Right renal cortex interstitium (tissue), 3 donors: ENCODE measurements at places on chromosomes 6 and 20. TPM values are rescaled to one million over a fixed set of nuclear protein-coding genes. Genes with fewer than 3 reads are reported as not detected.

DNA sequence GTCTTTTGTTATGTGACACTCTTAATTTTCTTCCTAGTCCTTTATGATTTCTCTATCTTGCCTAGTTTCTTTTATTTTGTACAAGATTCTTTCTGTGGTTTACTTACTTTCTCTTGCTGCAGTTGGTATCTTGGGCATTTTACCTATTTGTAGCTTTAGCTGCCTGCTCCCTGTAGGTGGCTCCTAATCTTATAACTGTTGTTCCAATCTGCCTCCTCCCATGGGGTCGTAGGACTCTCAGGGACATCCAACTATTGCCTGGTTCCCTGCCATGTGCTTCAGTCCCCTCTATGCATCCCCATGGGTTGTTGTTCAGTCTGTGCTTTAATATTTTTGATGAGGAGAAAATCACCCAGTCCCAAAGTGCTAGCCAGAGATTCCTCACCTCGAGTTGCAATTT lies 31.4 kb downstream of the RIN2 start:
- DNase-seq: no peak

- no peak for DNase-seq
These were observed 10.9 kb downstream of the PSMB1 start for GRCh38 chr6:170542031-170542719.

DNA sequence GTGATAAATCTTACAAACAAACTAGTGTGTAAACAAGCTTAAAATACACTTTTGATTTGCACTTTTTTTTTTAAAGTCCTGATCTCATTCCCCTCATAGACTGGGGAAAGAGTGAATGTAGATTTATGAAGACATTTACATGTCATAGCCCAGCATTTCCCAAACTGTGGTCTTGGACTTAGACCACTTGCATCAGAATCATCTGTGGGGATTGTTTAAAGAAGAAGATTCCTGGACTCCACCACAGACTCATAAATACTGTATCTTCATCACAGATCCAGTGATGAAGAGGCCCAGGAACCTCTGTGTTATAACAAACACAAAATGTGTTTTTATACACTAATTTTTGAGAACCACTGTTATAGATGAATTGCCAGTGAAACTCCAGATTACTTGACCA lies 99.5 kb downstream of the KCNQ5 start:
- no peak for DNase-seq

- DNase-seq: no peak
These were observed 77.2 kb downstream of the OR2B2 start for GRCh38 chr6:27834879-27835549.

- no peak for DNase-seq
These were observed 64.7 kb downstream of the KCNS1 start for GRCh38 chr20:45036044-45036755.

DNA sequence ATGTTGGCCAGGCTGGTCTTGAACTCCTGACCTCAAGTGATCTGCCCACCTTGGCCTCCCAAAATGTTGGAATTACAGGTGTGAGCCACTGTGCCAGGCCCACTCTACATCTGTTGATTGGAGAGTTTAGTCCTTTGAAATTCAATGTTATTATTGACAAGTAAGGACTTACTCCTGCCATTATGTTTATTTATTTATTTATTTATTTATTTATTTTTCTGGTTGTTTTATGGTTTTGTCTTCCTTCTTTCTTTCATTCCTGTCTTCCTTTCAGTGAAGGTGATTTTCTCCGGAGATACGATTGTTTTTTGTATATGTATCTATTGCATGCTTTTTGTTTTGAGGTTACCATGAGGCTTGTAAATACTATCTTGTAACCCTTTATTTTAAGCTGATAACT lies 602.6 kb downstream of the EPM2A start:
- DNase-seq: no peak

DNA sequence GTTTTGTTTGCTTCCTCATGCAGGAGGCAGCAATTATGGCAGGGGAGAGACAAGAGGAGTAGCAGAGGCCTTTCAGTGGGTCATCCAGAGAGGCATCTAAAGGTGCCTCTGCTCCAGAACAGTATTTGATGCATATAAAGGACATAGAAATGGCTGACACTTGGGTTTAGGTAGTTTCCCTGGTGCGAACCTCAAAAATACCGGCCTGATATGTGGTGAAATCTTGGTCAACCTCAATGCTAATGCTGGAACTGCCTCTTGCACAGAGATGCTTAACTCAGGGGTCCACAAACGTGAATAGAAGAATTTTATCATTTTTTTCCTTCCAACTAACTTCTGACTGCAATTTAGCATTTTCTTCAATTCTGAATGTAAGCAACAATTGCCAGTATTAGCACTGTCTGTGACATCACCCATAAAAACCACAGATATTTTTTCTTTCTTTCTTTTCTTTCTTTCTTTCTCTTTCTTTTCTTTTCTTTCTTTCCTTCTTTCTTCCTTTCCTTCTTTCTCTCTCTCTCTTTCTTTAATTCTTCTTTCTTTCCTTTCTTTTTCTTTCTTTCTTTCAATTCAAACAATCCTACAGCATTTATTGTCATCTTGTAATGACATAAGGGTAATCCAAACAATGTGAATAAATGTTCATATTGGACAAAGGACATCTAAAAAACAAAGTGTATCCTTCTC lies 180.0 kb upstream of the UST start:
- no peak for DNase-seq

DNA sequence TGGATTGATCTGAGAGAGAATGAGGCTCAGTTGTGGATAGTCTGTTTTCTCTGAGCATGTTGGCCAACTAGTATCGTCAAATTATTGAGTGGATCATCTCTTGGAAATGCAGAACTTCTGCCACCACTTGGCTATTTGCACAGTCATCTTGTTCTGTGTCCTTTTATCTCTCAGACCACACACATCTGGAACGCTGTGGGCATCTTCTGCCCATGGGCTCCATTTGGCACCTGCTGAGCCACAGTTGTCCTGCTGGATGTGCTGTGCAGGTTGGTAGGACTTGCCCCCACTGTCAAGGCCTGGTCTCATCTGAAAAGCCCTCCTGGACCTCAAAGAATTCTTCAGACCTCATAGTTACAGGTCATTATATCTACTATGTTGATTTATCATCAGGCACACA lies 16.7 kb upstream of the C20orf144 start:
- no peak for DNase-seq

GRCh38 chr6:28638787-28639430 lies 113.2 kb downstream of the GPX5 start:
- DNase-seq: no peak

DNA sequence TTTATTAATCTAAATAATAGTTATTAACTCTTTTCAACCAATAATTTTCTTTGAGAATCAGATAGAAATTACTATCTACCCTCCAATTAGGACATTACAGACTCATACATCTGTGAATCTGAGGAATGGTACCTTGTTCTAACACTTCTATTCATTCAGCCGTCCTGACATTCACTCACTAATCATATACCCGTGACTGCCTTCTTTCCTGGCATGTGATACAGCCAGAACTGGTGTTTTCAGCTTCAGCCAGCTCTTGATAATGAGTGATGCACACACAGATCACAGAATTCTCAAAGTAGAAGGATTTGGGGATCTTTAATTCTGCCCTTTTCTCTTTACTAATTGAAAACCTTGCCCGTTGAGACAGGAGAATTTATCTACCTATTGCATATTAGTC lies 499.9 kb downstream of the UTRN start:
- DNase-seq: no peak

- no peak for DNase-seq
These were observed 23.1 kb upstream of the GATA5 start for GRCh38 chr20:62498874-62499273.

DNA sequence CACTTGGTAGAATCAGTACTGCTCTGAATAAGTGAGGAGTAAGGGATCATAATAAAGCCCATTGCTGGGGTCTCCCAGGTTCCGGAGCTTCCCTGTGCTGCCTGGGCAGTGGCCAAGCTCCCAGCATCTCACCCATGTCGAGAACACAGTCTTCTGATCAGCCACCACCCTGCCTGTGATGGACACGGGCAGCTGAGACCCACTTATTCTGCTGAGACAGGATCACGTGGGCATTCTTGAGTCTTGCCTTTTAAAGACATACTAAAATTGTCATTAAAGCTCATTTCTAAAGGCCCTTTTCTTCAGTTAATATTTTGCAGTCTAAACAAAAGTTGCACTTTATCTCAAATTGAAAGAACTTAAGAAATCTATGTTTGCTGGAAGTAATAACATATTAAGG lies 42.7 kb upstream of the SLC22A2 start:
- no peak for DNase-seq

DNA sequence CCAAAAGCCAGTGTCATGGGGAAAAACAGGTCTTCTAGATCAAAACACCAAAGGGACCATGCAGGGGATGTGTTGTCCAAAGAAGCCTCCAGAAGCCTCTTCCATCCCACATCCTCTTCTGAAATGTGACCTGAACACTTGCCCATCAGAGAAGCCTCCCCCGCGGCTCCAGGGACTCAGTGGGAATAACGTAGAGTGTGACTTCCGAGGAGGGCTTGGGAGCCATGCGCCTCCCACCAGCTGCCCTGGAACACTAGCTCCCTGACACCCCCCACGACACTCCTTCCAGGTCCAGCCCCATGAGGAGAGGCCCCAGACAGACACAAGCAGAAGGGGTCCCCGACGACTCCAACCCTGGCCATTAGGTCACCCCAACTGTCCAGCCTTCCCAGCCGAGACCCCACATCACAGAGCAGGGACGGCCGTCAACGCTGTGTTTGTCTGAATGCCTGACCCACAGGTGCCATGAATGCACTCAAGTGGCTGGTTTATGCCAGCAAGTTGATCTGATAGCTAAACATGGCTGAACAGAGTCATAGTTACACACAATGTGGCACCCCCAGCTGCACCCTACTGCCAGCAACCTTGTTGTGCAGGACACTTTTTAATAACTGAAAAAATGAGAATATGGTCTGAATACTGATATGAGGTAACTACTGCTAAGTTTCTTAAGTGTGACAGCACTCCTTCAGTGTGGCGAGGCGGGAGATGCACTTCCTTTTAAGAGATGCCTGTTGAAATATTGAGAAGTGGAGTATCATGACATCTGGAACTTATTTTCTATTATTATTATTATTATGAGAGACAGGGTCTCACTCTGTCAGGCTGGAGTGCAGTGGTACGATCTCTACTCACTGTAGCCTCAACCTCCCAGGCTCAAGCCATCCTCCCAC lies 58.0 kb downstream of the GINS1 start:
- no peak for DNase-seq

GRCh38 chr6:62614442-62614841 lies 328.4 kb upstream of the KHDRBS2 start:
- no peak for DNase-seq

- DNase-seq: no peak
These were observed 390.1 kb upstream of the CITED2 start for GRCh38 chr6:139764498-139764986.

- no peak for DNase-seq
These were observed 98.7 kb downstream of the ZDHHC14 start for GRCh38 chr6:157479464-157480303.

GRCh38 chr6:119627908-119628669 lies 278.5 kb upstream of the MAN1A1 start:
- no peak for DNase-seq

GRCh38 chr20:62065674-62066338 lies at the start of gene TAF4:
Gene TAF4, minus strand, starts transcription at chr20:62065881. Its CDS starts 71 bp downstream, at chr20:62065810.
- DNase-seq: no peak

DNA sequence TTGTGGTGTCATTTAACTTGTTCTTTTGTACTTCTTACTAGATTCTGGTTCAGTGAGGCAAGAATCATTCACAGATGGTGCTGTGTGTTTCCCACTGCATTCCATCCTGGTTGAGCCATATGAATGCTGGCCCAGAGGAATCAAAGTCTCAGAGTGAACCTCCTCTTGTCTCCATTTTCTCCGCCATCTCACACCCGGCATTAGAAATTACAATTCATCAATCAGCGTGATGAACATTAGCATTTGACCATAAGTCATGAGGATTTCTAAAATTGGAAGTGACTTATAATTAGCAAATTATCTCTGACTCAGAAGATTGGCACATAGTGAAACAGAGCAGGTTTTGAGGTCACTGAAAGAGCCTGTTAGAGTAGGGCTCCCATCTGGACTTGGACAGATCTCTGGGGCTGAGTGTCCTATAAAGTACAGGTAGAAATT lies 25.2 kb downstream of the TNFAIP3 start:
- no peak for DNase-seq

GRCh38 chr6:84763003-84763885 lies 1.2 kb downstream of the TBX18 start:
- DNase-seq: no peak

- no peak for DNase-seq
These were observed 56.0 kb downstream of the ISM1 start for GRCh38 chr20:13276945-13277541.

Gene TUBB2B
- 124 TPM for polyA plus RNA-seq

Gene TNF
- polyA plus RNA-seq: 0.19 TPM

Gene COL11A2
- polyA plus RNA-seq: 4.9 TPM

Gene TRAM2
- polyA plus RNA-seq: 46.8 TPM

Gene GPX5
- not detected for polyA plus RNA-seq

Gene PRDM13
- polyA plus RNA-seq: not detected

Gene LST1
- polyA plus RNA-seq: 5.2 TPM
